ENCODE measurements at places on chromosomes 7 and 10.
A peak's percentile ranks its signal among the peaks of the same experiment; 100 is the strongest.

GRCh38 chr7:17618652-17618974 is 320.2 kb downstream of the AHR start:
- no peak for DNase-seq

DNA sequence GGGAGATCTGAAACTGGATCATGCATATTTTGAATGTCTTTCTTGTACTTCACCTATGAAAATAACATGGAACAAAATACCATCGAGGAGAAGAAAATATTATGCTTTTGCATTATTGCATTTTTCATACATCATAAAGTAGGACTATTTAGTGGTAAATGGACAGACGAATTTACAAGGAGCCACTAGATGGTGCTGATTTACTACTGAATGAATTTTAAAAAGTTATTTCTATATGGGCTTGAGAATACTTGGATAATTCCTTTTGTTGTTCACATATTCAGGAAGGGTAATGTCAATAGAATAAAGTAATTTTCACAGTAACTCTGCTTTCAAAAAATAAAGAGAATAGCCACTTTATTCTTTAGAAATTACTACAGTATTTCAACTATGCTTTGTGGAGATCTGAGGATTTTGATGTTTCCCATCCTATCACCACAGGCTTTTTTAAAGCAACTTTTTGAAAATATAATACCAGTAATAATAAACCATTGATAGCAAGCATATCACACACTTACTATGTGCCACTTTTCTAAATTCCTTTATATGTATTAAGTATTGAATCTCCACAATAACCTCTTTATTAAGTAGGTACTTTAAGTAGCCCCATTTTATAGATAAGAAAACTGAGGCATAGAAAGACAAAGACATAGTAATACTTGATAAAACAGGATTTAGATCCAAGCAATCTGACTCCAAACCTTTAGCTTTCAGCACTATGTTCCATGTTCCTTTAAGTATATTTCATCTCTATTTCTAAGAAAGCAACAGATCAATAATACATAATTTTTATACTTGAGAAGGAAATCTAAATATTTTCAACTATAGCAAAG is 38.6 kb downstream of the NEBL start:
- DNase-seq: no peak

DNA sequence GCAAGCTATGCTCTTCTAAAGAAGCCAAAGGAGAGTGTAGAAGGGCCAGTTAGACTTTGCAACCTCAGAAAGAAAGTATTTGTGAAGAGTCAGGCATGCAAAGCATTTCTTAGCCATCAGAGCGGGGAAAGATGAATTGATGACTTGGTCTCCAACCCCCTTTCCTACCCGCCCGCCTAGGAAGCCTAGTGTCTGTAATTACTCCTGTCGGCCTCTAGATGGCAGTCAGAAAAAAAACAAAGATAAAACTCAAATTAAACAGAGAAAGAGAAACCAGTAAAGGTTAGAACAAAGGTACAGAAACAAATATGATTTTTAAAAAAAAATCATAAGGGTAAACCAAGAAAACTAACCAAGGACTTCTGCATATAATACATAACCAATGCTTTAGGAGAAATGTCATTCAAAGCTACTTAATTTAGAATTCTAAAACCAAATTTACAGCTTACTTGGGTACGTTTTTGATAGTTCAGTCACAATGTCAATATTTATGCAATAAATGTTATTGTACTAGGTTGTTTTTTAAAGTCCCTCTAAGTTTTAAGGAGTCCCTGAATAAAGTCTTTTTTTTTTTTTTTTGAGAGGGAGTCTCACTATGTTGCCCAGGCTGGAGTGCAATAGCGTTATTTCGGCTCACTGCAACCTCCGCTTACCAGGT is 97.6 kb downstream of the LYZL1 start:
- DNase-seq: peak; percentile 62

DNA sequence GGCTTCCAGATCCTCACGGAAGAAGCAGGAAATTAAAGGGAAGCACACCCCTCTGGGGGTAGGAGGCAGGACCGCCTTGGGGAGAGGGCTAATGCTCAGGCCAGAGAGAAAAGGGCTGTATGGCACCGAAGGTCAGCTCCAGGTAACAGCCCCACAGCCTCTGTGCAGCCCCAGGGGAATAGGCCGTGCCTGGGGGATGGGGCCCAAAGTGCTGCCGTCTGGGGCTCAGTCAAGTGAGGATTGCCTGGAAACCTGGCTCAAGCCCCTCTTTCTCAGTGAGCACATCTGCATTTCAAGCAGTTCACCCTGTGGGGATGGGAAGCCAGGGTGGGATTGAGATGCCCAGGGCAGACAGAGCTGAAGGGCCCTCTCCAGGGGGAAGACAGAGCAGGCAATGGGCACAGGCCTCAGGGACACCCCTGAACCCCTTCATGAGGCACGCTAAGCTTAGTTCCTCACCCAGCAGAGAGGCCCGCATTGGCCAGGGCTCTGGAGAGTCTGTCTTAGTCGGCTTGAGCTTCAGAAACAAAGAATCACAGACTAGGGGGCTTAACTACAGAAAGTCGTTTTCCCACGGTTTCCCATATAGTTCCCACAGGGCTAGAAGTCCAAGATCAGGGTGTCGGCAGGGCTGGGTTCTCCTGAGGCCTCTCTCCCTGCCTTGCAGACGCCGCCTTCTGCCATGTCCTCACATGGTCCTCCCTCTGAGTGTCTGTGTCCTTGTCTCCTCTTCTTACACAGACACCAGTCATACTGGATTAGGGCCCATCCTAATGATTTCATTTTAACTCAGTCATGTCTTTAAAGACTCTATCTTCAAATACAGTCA is 118.2 kb downstream of the PTPN20 start:
- no peak for DNase-seq

DNA sequence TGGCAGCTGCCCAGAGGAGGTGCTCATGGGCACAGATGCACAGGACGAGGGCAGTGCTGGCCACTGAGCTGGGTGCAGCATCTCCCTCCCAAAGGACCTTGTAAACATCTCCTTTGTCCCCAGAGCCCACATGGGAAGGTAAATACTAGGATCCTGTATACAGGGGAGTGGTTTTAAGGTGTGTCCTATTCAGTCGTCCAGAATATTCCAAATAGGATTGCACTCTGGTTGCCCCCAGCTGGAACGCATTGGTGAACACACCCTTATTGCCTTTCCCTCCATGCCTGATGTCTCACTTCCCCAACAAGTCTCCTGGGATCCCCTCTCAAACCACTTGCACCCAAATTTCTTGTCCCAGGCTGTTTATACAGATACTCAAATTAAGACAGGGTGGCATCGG is 152.0 kb upstream of the PCBD1 start:
- DNase-seq: no peak

- DNase-seq: no peak
Observed at GRCh38 chr10:100655326-100655759, 90.0 kb upstream of the PAX2 start.

Measured in D341Med (cell line).